ENCODE measurements at places on chromosomes 1 and 21.

GRCh38 chr1:113241237-113241636 lies 149.1 kb upstream of the MAGI3 start:
- no peak for DNase-seq

- DNase-seq = no peak
These were observed 25.7 kb upstream of the SPAG17 start for GRCh38 chr1:118210723-118211110.

DNA sequence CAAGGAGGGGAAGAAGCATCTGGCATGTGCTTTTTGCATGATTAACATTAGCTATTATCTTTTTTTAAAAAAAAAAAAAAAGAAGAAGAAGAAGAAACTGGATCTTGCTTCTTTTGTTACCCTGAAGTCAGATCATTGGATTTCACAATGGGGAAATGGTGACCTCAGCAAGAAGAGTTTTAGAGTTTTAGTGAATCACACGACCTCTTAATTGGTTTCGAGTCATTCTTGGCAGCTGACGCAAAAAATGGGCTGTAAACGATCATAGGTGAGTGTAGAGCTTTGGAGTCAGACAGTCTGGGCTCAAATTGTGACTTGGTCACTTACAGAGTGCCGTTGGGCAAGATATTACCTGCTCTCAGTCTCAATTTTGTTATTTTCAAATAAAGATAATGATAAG lies 33.3 kb upstream of the PGBD5 start:
- no peak for DNase-seq

DNA sequence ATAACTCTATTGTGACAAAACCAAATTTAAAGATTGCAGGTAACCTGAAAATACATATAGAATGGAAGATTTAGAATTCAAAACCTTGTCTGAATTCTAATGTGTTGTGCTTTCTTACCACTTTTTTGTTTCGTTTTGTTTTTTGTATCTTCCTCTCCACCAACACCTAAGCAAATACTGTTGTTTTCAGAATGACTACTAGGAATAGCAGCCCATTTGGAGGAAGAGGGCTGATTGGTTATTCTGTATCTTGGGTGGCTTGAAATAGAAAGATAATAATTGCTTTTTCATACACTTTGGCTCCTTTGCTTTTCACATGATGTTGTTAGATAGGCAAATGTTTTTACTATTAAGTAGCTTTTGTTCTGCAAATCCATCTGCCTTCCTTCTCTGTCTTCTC lies 61.0 kb upstream of the LRRC7 start:
- no peak for DNase-seq

- no peak for DNase-seq
These were observed 5.1 kb downstream of the CTNNBIP1 start for GRCh38 chr1:9905010-9905409.

- DNase-seq = no peak
These were observed 87.4 kb upstream of the ERRFI1 start for GRCh38 chr1:8113262-8114220.

GRCh38 chr1:37255136-37255795 lies 219.1 kb upstream of the ZC3H12A start:
- no peak for DNase-seq

DNA sequence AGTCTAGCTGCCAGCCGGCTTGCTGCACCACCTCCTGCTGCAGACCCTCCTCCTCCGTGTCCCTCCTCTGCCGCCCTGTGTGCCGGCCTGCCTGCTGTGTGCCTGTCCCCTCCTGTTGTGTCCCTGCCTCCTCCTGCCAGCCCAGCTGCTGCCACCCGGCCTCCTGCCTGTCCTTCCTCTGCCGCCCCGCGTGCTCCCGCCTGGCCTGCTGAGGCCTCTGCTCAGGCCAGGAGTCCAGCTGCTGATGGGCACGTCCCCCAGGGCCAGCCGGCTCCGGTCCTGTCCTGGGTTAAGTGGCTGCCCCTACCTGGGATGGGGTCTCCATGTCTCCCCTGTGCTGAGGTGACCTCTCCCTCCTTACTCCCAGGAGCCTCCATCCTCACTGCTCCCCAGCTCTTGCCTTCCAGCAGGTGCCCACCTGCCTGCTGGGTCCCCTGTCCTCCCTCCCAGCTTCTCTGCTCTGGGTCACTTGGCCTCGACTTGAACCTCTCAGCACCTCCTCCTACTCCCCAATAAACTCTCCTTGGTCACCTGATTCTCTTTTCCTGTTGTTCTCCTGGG lies 870 bp downstream of the KRTAP10-8 start:
- DNase-seq = no peak

DNA sequence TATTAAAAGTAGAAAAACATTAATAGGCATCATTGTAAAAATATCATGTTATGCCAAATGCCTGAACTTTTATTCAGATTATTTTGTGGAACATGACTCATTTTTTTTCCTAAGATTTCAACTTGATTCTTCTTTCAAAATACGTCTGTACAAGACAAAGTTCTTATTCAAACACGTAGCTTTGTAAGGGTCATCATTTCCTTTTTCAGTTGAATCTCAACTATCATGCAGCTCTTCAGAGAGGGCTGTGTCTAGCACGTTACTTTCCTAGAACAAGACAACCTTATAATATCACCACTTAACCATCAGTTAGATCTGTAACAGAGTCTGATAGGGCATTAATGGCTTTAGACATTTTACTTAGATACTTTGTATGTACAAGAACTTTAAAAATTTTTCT lies 608.9 kb downstream of the AMY1C start:
- DNase-seq = no peak

DNA sequence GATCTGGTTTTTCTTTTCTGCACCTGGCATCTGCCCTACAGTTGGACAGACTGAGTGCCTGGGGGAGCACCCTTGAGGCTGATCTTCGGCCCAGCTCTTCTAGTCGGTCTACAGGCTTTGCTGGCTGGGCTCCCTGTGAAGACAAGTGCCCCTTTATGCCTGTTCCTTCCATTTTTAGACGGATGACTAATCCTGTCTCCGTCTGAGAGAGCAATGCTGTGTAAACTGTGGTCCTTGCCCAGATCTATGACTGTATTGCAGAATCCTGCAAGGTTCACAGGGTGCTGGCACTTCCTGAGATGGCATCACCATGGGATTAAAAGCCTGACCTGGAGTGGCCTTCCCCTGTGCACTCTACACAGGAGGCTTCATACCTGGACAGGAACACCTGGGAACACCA lies 47.6 kb upstream of the SAMD13 start:
- no peak for DNase-seq

- DNase-seq = no peak
These were observed 25.1 kb downstream of the DNTTIP2 start for GRCh38 chr1:93853940-93854339.

DNA sequence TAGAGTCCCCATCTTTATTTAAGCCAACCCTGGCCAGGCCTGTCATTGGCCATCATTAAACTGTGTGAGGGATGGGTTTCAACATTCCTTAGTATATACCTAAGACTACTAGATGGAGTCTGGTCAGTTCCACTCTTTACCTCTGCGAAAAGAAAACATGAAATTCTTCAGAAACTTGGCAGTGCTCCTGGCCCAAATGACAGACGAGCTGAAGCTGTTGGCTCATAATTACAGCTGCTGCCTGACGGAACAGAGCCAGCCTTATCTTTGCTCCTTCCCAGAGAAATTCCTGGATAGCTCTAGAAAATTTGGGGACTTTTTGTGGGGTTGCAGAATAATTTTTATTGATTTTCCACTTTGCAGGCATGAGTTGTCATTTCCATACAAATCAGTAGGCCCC lies 30.4 kb downstream of the NPHS2 start:
- no peak for DNase-seq

DNA sequence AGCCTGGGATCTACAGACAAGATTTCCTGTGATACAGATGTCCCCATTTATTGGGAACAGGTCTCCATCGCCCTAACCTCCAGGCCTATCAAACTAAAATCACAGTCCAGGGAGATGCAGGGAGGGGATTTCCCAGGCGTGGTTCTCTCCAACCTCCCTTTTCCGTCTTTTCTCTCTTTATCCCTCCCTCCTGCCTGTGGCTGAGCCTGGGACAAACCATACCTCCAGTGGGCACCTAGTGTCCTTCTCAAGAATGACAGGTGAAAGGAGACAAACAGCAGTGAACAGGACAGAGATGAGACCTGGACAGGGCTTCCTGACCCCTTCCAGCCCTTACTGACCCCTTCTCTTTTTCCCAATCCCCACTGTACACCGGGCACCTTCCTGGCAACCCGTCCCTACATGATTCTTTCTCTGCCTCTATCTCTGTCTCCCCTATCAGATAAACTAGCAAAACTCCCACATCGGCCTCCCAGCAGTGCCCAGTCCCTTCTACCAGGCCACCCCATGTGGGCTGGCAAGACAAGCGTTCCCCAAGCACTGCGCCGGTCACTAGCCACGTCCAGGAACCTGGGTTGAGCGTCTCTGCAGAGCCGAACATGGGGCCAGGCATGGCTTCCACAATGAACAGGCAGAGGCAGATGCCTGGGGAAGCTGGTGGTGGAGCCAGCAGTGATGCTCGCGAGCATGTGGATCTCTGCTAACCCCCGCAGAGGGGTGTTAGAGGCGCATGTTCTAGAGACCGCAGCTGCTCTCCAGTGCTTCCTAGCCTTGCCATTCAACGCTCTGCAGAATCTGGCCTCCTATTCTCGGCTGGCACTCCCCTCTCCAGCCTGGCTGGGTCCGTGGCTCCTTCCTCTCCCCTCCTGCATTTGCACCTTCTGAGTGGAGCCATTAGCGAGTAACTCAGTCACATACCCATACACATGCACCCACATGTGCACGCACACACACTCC lies 54.7 kb downstream of the ELK4 start:
- DNase-seq = no peak

GRCh38 chr1:17141441-17142197 lies 22.4 kb upstream of the PADI2 start:
- DNase-seq = no peak

DNA sequence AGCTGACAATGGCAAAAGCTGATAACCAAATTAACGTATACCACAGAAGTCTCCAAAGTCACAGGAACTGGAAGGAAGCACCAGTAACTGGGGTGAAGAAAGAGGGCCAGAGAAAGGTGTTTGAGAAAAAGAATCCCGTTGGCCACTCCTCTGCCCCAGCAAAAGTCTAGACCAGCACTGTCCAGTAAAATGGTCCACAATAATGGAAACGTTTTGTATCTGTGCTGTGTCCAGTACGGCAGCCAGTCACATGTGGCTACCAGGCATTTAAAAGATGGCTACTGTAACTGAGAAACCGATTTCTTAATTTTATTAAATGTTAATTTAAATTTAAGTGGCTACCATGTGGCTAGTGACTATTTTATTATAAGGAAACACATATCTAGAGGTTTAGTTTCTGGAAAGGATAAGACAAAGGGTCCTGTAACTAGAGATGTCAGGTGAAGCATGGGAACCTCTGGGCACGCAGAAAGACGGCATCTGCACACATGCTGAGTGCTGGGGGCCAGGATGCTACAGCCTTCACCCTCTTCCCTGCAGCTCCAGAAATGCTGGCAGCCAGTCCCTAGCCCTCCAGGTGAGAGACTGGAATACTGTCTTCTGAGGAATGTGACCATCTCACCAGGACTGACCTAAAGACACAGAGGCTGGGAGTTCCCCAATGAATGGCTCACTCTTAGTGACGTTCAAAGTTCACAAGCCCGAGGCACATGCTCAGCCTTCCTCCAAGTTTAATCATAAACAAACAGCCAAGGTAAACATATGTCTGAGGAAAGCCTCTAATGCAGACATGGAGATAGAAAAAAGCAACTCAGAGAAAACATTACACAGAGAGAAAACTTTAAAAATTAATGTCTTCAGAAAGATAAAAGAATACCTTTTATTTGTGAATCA lies 50.7 kb downstream of the JAK1 start:
- no peak for DNase-seq

- DNase-seq = no peak
These were observed 17.7 kb downstream of the CD1E start for GRCh38 chr1:158371188-158371953.

- peak; percentile 74 for DNase-seq
These were observed at the start of gene TTC22 for GRCh38 chr1:54800899-54801759. TTC22 (minus strand) TSS chr1:54801323; CDS start chr1:54801163, 160 bp downstream.

GRCh38 chr21:43300496-43301408 lies 126.2 kb downstream of the SIK1 start:
- DNase-seq = no peak

GRCh38 chr1:173648880-173649605 lies 13.9 kb downstream of the TEX50 start:
- no peak for DNase-seq

- no peak for DNase-seq
These were observed 72.5 kb downstream of the ST6GALNAC5 start for GRCh38 chr1:76939817-76940216.

- no peak for DNase-seq
These were observed 3.6 kb upstream of the BACH1 start for GRCh38 chr21:29295066-29295650.

GRCh38 chr21:44954281-44954771 lies 14.5 kb downstream of the SLX9 start:
- no peak for DNase-seq

DNA sequence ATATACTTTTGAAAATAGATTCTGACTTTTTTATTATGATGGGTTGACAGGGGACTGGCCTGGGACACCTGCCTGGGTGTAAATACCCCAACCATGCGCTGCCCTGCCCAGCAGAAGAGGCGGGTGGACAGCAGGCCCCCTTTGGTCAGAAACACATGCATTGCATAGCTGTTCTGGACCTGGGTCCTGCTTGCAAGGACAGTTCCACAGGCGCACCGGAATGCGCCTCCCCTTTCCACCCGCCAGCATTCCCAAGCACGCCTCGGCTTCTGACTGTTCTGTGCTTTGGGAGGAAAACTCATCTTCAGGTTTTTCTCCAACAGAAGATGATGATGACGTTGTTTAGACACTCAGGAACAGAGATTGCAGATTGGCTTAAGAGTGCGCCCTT lies 428 bp upstream of the ZNF678 start:
- DNase-seq = no peak

GRCh38 chr1:54335011-54335754 lies 71.0 kb downstream of the SSBP3 start:
- DNase-seq = no peak

GRCh38 chr1:170853867-170854266 lies 81.5 kb upstream of the MROH9 start:
- no peak for DNase-seq

GRCh38 chr1:209427277-209427676 lies 156.2 kb upstream of the CAMK1G start:
- no peak for DNase-seq

- DNase-seq = no peak
These were observed 30.0 kb upstream of the MRPS6 start for GRCh38 chr21:34043333-34043732.

Measured in effector memory CD8-positive, alpha-beta T cell (primary cell).